Hematopoietic multipotent progenitor cell (in vitro differentiated cells): ENCODE measurements at places on chromosomes 1 and 21.

- DNase-seq: no peak
Measured at GRCh38 chr1:8312235-8313218, 5.4 kb upstream of the SLC45A1 start.

DNA sequence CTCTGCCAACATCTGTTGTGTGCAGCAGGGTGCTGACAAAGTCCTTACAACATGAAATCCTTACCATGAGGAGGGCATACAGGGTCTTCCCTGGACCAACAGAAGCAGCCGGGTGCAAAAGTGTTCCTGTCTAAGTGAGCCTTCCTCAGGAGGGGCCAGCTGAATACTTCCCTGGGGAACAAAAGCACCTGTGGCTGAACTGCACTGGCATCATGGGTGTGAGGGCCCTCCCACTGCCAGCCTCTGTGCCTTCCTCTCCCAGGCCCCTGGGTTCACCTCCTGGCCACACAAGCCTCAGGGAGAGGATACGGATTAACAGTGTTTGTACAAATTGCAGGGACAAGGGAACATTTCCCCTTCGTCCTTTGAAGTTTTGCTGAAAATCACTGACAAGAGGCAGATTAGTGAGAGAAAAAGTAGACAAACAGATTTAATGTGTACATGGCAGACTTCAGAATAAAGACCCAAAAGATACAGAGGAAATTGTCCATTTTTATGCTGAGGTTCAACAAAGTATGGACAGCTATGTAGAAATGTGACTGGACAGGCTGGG, 91.0 kb upstream of the PPM1J start:
- DNase-seq: no peak

- DNase-seq: no peak
Measured at GRCh38 chr1:217469983-217470382, 160.9 kb downstream of the GPATCH2 start.

GRCh38 chr1:211129776-211130175, 4.2 kb downstream of the KCNH1 start:
- no peak for DNase-seq

DNA sequence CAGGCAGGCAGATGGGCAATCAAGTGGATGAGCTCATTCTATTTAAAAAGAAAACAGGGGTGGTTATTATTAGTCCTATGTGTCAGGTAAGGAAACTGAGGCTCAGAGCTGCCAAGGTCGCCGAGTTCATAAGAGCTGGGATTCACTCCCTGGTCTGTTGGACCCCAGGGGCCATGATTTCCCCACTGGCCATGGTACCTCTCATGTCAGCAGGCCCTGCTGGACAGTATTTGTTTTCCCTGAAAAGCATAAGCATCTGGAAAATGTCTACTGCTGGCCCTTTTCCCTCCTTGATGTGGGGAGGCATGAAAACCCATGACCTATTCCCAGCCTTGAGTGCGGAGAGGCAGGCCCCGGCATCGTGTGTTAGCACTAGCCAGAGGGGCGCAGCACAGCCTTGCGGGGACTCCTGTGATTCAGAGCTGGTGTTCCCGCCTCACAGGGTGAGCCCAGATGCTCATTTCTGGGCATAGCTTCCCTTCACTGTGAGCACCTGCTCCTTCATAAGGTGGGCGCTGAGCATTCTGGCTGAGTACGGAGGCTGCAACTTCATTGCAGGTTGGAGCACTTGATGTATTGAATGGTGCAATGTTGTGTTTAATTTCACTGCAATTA, 617.5 kb downstream of the PTPRU start:
- no peak for DNase-seq

- no peak for DNase-seq
Measured at GRCh38 chr1:96291468-96291867, 430.1 kb upstream of the PTBP2 start.

DNA sequence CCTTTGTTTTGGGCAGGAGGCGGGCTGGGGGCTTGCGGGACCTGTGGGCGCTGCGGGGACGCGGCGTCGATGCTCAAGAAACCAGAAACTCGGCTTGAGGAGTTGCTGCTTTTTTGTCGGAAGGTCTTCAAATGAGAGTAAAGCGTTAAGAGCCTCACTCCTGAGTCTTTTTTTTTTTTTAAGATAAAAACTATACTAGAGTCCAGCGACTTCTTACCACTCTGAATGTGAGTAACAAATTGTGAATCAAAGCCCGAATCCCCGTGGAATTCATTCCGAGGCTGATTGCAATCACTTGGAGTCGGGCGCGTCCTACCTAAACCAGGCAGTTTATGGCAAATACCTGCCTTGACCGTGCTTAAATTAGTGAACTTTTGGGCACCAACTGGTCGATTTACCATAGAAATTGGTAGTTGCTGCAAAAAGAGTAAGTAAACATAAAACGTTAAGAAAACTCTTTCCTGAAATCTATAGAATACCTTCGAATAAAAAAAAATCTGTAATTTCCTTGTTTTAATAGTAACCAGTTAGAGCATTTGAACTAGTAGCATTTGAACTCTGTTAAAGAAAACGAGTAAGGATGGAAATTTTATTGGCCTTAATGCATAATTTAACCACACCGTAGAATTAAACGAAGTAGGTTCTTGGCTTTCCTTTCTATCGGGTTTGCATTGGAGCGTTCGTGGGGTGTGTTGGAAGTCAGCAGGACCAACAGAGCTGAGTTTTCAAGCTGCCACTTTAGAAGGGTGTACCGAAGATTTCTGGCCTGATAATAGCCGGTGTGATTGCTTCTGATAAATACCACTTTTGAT, 769 bp downstream of the GPSM2 start:
- DNase-seq: no peak

- DNase-seq: no peak
Measured at GRCh38 chr1:230749635-230750034, 2.4 kb downstream of the CAPN9 start.

- DNase-seq: no peak
Measured at GRCh38 chr1:219040291-219040690, 133.4 kb upstream of the LYPLAL1 start.

DNA sequence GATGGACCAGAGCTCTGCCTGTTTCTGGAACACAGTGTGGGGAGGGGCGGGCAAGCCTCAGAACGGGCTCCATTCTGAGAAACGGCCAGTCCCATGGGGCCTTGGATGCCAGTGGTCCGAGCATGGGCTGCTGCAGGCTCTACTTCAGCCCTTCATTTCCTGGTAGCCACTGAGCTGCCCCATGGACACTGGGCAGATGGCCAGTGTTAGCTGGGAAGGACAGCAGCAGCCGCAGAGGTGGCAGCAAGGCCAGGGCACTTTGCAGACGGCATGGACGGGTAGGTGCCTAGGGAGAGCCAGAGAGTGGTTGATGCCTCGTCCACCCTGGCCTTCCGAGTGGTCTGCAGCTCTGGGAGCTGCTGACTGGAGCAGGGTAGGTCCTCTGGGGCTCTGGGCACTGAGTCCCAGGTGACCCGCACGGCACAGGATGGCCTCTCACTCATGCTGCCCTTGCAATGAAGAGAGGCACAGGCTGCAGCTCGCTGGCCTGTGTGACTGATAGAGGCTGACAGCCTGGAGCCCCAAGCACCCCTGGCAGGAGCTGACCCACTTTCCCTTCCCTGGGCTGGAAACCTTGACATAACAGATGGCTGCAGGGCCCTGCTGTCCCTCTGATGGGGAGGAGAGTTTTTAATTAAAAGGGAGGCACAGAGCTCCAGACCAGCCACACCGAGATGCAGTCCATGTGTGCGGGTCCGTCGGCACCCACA, 87.7 kb upstream of the COL6A1 start:
- no peak for DNase-seq

GRCh38 chr1:226654668-226655055, 84.4 kb downstream of the ITPKB start:
- no peak for DNase-seq

GRCh38 chr1:56095696-56096665, 483.4 kb downstream of the PLPP3 start:
- DNase-seq: no peak

DNA sequence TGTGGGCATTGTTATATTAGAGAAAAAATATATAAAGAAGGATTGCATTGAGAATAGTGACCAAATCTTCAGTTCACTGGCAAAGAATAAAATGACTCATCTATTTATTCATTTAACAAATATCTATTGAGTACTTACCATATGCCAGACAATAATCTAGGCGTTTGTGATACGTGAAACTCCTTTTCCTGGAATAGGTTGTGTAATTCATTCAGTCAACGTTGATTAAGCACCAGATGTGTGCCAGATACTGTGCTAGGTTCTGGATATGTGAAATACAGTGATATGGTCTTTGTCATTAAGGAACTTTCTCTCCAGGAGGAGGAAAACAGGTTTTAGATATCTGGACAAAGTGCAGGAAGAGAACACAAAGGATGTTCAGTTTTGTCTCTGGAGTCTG, 344.5 kb downstream of the RWDD3 start:
- DNase-seq: no peak

GRCh38 chr1:77416692-77417450, 135.1 kb downstream of the AK5 start:
- no peak for DNase-seq

DNA sequence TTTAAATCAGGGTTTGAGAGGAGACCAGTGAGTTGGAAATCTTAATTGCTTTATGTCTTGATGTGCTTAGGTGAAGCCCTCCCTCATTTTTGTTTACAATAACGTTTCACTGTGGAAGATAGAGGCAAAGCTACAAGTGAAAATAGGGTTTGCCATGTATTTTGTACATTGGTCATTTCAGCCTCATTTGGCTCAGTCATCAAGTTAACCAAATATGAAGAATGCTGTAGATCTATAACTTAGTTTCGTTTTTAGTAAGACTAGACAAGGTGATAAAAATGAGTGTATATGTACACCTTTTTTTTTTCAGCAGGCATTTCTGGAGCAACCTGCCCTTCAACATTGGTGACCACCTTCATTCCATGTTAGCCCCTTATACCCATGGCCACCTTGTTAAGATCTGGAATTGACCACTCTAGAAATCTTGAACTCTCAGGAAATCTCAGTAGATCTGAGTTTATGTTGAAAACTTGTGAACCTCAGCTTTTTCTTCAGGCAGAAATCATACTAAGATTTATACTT, 2.9 kb downstream of the NFYC start:
- no peak for DNase-seq

GRCh38 chr1:209810783-209811182, 4.8 kb upstream of the IRF6 start:
- no peak for DNase-seq

- no peak for DNase-seq
Measured at GRCh38 chr1:214500340-214501055, 50.9 kb downstream of the PTPN14 start.

- DNase-seq: no peak
Measured at GRCh38 chr1:38092256-38092655, 45.7 kb upstream of the POU3F1 start.

- DNase-seq: no peak
Measured at GRCh38 chr1:92037400-92037799, 7.6 kb downstream of the EPHX4 start.

- no peak for DNase-seq
Measured at GRCh38 chr1:28193701-28194161, 17.2 kb upstream of the PTAFR start.

DNA sequence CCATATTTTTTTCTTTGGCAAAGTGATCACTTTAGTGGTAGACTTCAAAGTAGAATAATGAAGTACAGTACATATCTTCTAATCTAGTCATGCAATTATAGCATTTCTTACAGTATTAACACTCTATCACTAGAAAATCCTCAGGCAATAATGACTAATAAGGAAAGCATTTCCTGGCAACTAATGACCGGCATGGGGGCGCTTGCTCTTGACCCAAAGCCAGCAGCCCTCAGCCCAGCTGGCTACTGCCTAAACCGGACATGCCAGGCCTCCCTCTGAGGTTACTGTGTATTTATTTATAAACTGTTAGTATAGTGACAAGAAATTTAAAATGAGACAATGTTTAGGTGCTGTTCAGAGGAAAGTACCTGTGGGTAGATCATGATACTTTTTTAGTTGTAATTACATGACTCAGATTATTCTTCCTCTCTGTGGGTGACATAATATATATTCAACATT, 633.8 kb downstream of the PTPRC start:
- DNase-seq: no peak

DNA sequence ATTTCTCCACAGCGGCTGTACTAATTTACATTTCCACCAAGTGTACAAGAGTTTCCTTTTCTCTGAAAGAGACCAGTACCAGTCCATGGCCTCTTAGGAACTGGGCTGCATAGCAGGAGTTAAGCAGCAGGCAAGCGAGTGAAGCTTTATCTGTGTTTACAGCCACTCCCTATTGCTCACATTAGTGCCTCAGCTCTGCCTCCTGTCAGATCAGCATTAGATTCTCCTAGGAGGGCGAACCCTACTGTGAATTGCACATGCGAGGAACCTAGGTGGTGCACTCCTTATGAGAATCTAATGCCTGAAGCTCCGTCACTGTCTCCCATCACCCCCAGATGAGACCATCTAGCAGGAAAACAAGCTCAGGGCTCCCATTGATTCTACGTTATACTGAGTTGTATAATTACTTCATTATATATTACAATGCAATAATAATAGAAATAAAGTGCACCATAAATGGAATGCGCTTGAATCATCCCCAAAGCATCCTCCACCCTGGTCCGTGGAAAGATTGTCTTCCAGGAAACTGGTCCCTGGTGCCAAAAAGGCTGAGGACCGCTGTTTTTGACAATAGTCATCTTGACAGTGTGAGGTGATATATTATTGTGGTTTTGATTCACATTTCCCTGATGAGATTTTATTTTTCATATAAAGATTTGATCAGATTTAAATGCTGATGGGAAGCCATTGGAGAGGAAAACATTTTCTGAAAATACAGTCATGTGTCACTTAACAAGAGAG, 45.5 kb upstream of the MRPS6 start:
- DNase-seq: no peak

DNA sequence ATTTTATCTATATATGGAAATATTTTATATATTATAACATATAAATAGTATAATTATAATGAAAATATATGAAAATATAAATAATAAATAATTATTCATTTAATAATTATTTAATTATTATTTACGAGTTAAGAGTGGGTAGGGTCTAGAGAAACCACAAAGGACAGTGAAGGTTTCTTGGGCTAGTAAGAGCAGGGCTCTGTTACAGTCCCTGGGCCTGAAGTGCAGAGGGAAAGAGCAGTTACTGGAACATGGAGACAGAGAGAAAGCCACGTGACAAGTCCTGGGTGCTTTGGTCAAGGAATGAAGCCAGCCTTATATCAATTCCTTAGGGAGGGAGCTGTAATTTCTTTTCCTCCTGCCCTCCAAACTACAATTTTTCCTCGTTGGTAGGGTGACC, 117.2 kb upstream of the OLIG2 start:
- DNase-seq: no peak

DNA sequence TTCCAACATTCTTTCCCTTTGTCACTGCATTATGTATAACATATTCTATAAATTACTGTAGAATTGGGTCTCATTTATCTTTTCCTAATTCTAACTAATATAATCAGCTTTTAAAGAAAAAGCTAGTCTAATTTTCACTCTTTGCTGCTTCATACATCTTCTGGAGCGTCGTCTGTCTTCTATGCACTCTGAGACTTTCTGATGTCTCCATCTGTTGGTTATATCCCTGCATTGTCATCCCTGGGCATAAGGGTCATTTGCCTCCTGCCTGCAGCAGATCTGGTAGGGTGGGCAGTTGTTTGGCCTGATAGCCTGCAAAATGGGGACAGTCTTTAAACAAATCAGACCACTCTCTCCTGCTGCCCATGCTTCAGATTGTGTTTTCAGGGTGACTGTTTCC, 40.8 kb upstream of the DYNLT5 start:
- DNase-seq: no peak

GRCh38 chr21:45139473-45139872, 65.1 kb downstream of the ADARB1 start:
- no peak for DNase-seq

- DNase-seq: no peak
Measured at GRCh38 chr1:229406798-229407197, 27.1 kb downstream of the ACTA1 start.

GRCh38 chr1:199953651-199954050, 73.9 kb upstream of the NR5A2 start:
- no peak for DNase-seq
